ENCODE measurements at places on chromosomes 12 and 14.
A peak's percentile ranks its signal among the peaks of the same experiment; 100 is the strongest.

GRCh38 chr14:55968741-55969140 lies 149.5 kb upstream of the PELI2 start:
- no peak for DNase-seq

DNA sequence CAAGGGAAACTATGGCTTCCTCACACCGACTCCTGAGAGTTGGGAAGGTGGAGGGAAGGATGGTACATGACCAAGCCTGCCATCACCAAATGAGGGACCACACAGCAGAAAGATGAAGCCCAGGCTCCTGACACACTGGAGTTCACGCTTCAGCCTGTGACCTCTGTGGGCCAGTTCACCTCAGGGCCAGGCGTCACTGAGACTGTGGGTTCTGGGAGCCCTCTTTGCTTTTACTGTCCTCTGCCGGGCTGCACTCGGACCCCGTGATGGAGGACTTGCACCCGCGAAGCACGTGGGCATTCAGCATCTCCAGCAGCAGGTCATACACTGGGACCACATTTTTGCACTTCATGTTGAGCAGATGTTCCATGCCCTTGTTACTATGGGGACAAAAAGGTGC lies 61.2 kb downstream of the ESR2 start:
- DNase-seq = no peak

DNA sequence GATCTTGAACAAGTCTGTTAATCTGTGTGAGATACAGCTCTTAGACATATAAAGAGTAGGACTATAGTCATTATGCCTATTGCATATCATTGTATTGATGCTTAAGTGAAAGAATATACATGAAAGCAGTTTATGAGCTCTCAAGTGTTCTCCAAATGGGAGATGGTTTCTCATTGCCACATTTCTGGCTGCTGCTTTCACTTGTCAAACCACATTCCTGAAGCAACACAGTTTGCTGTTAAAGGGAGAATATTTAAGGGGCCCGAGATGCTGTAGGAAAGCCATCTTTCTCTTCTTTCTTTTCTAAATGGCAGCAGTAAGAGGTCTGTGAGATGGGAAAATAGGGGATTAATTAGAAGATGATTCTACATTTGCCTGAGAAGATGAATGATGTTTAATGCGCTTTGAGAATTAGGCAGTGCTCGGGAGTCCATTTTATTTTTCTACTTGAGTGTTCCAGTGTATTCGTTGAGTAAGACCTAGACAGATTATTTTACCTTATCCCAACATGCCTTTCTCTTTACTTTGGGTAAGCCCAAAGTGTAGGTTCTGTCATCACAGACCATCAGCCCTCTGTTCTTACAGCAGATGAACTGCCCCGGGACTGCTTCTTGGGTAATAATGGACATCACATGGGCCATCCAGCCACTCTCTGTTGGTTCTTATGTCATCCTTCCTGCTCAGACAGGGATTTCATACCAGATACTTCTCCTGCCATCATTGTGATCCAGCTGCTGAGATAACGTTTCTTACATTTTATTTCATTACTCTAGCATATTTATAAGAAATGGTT lies 35.6 kb downstream of the ANO4 start:
- no peak for DNase-seq

GRCh38 chr12:130186651-130187268 lies 24.5 kb downstream of the FZD10 start:
- no peak for DNase-seq

DNA sequence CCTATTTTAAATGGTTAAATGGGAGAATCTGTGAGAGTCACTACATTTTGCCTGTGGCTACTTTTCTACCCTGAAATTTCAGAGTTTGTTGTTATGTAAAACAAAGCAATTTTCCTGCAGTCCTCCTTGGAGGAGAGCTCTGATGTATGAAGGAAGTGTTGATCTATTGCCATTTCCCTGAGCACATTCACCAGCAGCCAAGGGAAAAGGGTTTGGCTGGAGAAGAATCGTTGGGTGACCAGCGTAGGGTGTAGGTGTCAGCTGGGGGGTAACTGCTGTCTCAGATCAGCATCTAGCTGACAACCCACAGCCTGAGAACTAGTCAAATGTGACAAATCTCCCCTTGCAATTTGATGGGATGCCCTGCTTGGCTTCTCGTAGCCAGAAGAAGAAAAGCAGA lies 230.5 kb downstream of the PDZRN4 start:
- DNase-seq = no peak

- DNase-seq = peak; percentile 28
Observed at GRCh38 chr14:94180655-94181271, 6.6 kb downstream of the PPP4R4 start.

GRCh38 chr14:96631621-96632362 lies 129.6 kb downstream of the PAPOLA start:
- DNase-seq = no peak
